Naive thymus-derived CD4-positive, alpha-beta T cell (primary cell): ENCODE measurements at places on chromosomes 13 and 19. TPM values are rescaled to one million over a fixed set of nuclear protein-coding genes. Genes with fewer than 3 reads are reported as not detected.

The SH2D3A gene
- total RNA-seq: 57.4 TPM

The FGF14 gene
- not detected in 2 replicates for total RNA-seq

The FAM216B gene
- not detected for total RNA-seq

The ZNF177 gene
- total RNA-seq: 0.29 and 0.56 TPM in 2 replicates

The GRK1 gene
- total RNA-seq: 0.13 TPM in 1 of 2 replicates, not detected in the other

The OR10H1 gene
- not detected for total RNA-seq

The PPP2R1A gene
- 162 TPM for total RNA-seq

The ZNF296 gene
- 3.6 TPM for total RNA-seq

The DAND5 gene
- not detected for total RNA-seq

The ZNF540 gene
- total RNA-seq: 0.99 and 1.2 TPM in 2 replicates

The KIR2DL4 gene
- not detected for total RNA-seq

The TMEM255B gene
- total RNA-seq: 0.62 TPM

The LPAR2 gene
- total RNA-seq: 53.0 and 64.4 TPM in 2 replicates

The PRODH2 gene
- not detected for total RNA-seq

The ZNF738 gene
- total RNA-seq: 11.4 TPM

The CGB5 gene
- not detected for total RNA-seq

The IGLON5 gene
- total RNA-seq: not detected

The PGLYRP1 gene
- total RNA-seq: not detected

The NHLRC3 gene
- total RNA-seq: 30.6 TPM

The ZNF536 gene
- not detected for total RNA-seq

The INAFM1 gene
- total RNA-seq: 10.7 and 11.6 TPM in 2 replicates

The SGCG gene
- not detected for total RNA-seq

The GPC5 gene
- not detected for total RNA-seq

The IL27RA gene
- 117 and 118 TPM in 2 replicates for total RNA-seq

The PSG2 gene
- total RNA-seq: not detected

The RAB8A gene
- 74.5 TPM for total RNA-seq

The POSTN gene
- total RNA-seq: not detected

The ZNF154 gene
- total RNA-seq: 18.5 TPM

The REEP6 gene
- 5.0 TPM for total RNA-seq

The TSSK6 gene
- total RNA-seq: 3.3 TPM

The OR7D2 gene
- not detected for total RNA-seq

The KLHL1 gene
- not detected for total RNA-seq

The ZNF90 gene
- total RNA-seq: 3.2 and 4.5 TPM in 2 replicates

The MCF2L gene
- 19.7 TPM for total RNA-seq

The NRTN gene
- 0.68 TPM for total RNA-seq

The SERP2 gene
- total RNA-seq: not detected

The ZNF575 gene
- total RNA-seq: 10.2 TPM

The OR10H5 gene
- not detected in 2 replicates for total RNA-seq

The GYS1 gene
- total RNA-seq: 50.7 TPM

The RFPL4AL1 gene
- total RNA-seq: not detected

The ZNF814 gene
- 12.5 and 12.7 TPM in 2 replicates for total RNA-seq

The SULT2B1 gene
- not detected for total RNA-seq
